ENCODE measurements at places on chromosomes 7 and 10.

GRCh38 chr10:126520751-126521317 lies 132.6 kb upstream of the ADAM12 start:
- no peak for DNase-seq

GRCh38 chr7:105352901-105353668 lies 35.6 kb downstream of the SRPK2 start:
- no peak for DNase-seq

DNA sequence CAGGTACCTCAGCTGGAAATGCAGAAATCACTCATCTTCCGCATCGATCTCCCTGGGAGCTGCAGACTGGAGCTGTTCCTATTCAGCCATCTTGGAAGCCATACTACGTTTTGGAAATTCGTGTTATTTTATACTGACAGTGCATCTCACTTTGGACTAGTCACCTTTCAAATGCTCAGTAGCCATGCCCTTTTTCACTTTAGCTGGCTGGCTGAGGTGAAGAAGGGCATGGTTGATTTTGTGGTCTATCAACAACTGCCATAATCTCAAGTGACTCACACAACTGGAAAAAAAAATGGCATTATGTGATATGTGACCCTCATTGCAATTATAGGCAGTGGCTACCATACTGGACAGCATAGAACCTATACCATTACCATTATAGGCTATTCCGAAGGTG lies 100.5 kb downstream of the CCDC71L start:
- DNase-seq: no peak

DNA sequence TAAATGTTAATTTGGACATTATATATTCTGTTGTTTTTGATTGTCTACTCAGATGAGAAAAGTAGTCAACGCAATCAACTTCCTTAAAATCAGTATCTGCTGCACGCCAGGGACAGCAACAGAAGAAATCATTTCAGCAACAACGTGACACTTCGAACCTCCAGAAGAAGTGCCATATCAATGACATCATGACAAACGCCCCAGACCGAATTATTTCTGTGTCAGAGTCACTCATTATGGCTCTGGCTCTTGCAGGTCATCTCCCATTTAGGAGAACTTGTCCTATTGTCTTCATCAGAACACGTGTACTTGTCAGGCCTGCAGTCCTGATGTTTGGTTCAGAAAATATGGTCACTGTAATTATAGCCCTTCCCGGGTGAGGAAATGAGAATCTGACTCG lies 276.3 kb downstream of the ADARB2 start:
- no peak for DNase-seq

GRCh38 chr7:67955061-67955460 lies 958.4 kb downstream of the TYW1 start:
- DNase-seq: no peak

- DNase-seq: no peak
These were observed 45.5 kb downstream of the GSAP start for GRCh38 chr7:77370606-77371005.

DNA sequence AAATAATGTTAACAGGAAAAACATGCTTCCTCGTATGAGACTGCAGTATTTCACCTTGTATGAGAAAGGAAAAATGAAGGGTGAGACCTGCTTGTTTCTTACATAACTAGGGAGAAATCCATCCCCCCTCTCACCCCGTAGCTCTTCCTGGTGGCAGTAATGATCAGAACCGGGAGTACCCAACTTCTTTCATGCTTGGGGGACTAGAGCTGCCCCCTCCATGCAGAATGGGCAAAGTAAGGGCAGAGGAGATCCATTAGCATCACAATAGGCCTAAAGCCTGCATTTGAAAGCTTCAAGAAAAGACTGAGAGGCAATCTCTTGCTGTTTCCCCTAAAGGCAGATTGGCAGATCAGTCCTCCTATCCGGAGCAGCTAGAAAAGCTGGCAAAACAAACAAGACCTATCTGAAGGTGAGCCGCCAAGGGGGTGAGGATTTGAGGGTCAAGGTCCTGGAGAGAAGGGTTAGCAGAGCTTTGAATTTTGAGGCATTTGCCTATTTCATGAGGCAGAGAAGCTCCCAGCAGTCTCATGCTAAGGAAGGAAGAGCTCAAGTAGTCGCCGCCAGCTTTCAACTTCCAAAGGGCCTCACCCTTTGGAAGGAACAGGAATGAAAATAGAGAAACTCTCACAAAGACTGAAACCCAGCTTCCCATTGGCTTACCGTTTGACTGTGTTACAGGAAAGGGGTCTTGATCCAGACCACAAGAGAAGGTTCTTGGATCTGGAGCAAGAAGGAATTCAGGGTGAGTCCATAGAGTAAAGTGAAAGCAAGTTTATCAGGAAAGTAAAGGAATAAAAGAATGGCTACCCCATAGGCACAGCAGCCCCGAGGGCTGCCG lies 36.2 kb downstream of the BAG3 start:
- DNase-seq: no peak

- DNase-seq: no peak
These were observed 128.2 kb upstream of the AGR3 start for GRCh38 chr7:17009933-17010332.

DNA sequence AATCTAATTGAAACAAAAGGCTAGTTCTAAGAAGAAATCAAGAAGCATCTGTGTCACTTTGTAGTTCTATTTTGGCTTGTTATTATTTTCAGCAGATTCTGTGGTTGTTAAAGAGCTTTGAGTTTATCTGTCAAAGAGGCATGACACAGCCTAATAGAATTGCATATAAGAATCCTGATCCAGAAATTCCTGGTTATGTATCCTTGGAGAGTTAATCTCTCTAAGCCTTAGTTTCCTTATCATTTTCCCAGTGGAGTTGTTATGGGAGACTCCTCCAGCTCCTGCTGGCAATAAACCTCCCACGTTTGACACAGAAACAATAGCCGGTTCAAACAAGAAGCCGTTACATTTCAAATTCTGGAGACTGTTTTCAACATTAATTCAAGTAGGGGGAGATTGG lies 288.3 kb downstream of the SDHAF3 start:
- DNase-seq: no peak

DNA sequence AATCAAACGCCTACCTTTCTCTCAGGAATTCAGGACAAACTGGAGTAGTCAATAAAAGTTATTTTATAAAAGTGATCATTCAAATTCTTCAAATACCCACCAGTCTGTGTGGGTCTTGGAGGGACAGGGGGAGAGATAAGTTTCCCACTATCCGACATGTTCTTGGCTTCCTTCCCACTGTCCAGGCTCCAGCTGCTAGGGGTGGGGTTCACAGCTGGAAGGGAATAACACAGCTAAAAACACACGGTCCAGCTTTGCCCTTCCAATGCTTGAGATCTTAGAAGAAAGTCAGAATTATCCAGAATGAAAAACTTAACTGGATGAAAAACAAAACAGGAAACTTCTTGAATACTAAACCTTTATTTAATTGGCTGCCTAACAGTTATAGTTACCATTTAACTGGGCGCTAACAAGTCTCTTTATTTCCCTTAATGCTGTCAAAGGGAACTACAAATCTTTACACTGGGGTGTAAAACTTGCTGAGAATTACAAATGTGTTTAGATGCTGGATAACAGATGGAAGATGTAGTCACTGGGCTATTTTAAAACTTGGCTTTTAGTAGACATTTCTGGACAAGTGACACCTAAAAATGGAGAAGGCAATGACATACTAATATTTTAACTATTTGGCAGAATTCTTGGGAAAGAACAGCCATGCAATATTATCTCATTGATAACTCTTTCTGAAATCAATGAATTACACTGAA lies 172.8 kb upstream of the IMMP2L start:
- no peak for DNase-seq

DNA sequence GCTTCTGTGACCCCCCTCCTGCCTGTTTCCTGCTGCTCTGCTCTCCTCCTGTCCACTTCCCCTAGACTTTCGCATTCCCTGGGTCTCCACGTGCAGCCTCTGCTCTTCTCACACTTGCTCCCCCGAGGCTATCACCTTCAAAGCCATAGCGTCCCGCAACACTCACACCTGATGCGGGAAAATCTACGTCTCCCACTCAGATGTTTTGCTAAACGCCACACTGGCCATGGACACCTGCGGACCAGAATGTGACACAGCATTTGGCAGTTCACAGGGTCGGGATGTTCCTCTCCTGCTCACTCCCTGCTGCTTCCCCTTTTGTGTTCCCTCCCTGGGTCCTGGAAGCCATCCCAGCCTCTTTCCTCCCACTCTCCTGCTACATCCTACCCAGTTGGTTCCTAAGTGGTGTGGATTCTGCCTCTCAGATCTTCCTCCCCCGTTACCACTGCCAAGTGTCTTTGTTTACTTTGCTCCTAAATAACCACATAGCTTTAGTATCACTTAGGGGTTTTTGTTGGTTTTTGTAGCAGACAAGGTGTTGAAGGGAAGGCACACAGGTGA lies 33.7 kb upstream of the RBM33 start:
- DNase-seq: no peak

GRCh38 chr7:83118347-83119025 lies 44.2 kb downstream of the PCLO start:
- DNase-seq: no peak

- DNase-seq: no peak
These were observed 124.8 kb downstream of the ADCY1 start for GRCh38 chr7:45699015-45699309.

- DNase-seq: no peak
These were observed 504.1 kb downstream of the SDK1 start for GRCh38 chr7:3805151-3805550.

DNA sequence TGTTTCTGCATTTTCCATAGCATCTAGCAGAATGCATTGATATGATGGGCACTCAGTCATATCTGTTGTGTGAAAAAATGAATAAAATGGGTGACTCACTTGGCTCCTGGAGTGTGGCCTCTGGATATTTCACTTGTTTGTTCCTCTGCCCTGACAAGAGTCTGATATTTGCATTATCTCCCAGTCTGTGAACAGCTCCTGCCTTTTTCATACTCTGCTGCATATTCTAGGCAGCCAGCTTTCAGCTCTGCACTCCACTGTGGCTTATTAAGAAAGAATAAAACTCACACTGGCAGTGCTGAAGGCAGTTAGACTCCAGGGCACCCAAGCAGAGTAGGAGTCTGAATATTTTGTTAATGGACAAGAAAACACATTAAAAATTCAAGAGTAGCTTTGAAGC lies 623.9 kb downstream of the SORCS1 start:
- no peak for DNase-seq

GRCh38 chr7:117951285-117951684 lies 78.0 kb upstream of the CTTNBP2 start:
- no peak for DNase-seq

GRCh38 chr10:117441361-117441760 lies 66.1 kb upstream of the PDZD8 start:
- no peak for DNase-seq

DNA sequence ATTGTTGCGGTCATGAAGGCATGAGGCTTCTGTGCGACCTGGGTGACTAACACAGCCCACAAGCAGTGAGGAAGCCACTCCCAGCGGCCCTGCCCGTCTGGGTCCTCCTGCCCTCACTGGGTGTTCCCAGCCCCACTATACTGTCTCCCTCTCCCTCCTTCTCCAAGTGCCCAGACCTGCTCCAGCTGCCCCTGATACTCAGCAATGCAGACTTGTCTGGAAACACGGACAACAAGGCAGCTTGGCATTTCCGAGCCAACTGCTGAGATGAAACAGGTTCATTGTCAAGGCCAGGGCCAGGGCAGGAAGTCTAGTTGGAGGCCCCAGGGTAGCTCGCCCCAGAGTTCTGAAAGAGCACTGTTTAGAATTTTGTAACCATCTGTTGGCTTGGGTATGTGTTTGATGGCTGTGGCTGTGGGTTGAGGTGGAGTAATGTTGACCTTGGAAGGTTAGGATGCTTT lies 95.7 kb downstream of the RBM20 start:
- no peak for DNase-seq

GRCh38 chr10:123808286-123808685 lies 83.3 kb downstream of the CPXM2 start:
- no peak for DNase-seq

DNA sequence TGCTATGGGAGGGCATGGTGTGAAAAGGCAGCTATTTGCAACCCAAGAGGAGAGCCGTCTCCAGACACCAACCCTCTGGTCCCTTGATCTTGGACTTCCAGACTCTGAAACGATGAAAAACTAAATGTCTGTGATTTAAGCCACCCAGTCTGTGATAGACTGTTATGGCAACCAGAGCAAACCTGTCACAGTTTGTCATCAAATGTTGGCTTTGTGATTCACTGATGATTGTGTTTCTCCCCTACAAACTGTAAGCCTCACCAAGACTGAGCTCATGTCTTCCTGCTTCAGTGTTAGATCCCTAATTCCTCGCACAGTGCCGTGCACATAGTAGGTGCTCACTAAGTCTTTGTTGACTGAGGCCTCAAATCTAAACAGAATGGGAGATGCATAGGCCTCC lies 224.6 kb upstream of the PITRM1 start:
- DNase-seq: no peak

DNA sequence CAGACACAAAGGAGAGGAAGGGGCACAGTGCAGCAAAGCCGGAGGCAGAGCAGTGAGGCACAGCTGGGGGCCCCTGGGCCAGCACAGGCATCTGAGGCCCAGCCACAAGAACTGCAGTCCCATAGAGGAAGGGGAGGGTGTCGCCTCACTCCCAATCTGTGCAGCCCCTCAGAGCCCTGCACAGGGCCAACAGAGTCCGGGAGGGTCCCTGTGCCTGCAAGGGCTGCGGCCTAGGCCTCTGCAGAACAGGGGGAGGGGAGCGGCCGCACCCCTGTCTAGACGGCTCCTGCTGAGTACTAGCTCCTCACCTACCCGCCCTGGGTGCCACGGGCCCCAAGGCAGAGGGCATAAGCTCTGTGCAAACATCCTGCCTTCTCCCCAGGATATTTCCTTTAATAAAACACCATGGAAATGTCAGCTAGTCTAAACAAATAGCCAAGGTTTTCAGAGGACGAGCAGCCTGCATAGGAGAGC lies 32.4 kb upstream of the RET start:
- DNase-seq: no peak

- DNase-seq: no peak
These were observed 104.7 kb downstream of the CPXM2 start for GRCh38 chr10:123786896-123787295.

- DNase-seq: no peak
These were observed 730 bp downstream of the LARP4B start for GRCh38 chr10:930625-931325.

DNA sequence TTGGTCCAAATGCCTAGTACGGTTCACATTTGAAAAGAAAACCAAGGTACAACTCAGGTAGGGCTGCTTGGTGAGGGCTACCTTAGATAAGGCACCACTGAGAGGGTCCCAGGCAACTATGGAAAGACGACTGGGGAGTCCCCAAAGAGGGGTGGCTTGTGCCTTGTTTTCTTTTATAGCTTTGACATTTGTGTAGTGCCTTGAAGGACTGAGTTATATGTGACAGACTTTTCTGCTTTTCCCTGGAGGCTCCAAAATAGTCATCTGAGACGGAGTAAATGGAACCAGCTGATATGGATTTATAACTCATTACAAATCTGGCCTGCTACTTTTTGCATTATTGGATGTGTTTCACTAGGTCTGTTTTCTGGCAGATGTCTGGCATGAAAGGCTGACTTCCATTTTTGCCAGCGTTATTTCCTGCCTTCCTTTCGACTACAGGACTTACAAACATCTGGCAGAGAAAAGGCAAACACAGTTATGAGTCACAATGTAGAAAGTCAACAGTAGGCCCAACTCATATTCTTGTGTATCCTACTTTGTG lies 88.2 kb upstream of the IMMP2L start:
- DNase-seq: no peak

GRCh38 chr10:123842692-123843385 lies 48.8 kb downstream of the CPXM2 start:
- no peak for DNase-seq

Measured in stimulated activated CD8-positive, alpha-beta memory T cell treated with anti-CD3 and anti-CD28 coated beads, Interleukin-4, amount 100 ng/mL, for 24 hours (primary cell).